ENCODE measurements at places on chromosomes 7 and 10.

GRCh38 chr10:17801507-17801906, 7.6 kb upstream of the MRC1 start:
- DNase-seq: no peak

DNA sequence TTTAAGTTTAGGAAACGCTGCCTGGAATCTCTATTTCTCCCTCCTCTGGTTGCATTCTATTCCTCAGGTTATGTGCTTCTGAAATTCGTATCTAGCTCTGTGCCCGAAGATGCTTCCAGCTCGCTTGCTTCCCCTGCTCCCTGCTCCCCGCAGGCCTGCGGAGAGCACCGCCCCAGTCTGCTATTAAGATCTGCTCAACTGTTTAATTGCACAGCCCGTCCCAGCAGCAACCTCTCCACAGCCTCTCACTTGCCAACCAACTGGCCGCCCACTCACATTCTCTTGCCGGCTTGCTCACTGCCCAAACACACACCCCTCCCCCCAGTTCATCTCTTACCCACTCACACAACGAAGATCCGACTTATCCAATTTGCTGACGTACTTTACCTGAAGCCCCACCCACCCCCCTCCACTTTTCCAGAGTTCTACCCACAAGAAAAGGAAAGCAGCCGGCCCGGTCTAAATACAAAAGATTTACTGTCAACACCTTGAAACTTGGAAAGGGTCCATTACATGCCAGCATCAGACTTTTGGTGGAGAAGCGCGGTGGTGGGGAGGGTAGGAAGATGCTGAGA, 167.3 kb upstream of the KLF14 start:
- DNase-seq: no peak

DNA sequence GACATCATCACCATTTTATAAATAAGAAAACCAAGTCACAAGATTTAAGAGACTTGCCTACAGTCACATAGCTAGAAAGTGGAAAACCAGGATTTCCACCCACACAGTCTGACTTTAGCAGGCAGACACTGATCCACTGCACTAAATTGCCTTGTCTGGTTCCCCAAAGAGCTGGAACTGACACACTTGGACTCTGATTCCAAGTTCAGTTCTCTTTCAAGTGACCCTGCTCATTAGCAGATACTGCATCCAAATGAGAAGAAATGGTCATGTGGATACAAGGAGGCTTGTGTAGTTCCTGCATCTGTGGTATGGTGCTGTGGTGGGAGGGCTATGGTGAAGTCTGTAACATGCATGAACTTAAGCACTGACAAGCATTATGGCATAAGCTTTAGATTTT, 180.1 kb upstream of the MKLN1 start:
- DNase-seq: no peak

GRCh38 chr7:133051066-133051465, 30.8 kb downstream of the CHCHD3 start:
- no peak for DNase-seq

- no peak for DNase-seq
These were observed 4.9 kb downstream of the DKK1 start for GRCh38 chr10:52318822-52319464.

GRCh38 chr10:24456322-24456721, 247.4 kb downstream of the KIAA1217 start:
- DNase-seq: no peak

GRCh38 chr7:155796381-155797261, 15.6 kb downstream of the SHH start:
- peak; percentile 59 for DNase-seq

GRCh38 chr10:12380999-12381398, 31.7 kb downstream of the CAMK1D start:
- DNase-seq: no peak

DNA sequence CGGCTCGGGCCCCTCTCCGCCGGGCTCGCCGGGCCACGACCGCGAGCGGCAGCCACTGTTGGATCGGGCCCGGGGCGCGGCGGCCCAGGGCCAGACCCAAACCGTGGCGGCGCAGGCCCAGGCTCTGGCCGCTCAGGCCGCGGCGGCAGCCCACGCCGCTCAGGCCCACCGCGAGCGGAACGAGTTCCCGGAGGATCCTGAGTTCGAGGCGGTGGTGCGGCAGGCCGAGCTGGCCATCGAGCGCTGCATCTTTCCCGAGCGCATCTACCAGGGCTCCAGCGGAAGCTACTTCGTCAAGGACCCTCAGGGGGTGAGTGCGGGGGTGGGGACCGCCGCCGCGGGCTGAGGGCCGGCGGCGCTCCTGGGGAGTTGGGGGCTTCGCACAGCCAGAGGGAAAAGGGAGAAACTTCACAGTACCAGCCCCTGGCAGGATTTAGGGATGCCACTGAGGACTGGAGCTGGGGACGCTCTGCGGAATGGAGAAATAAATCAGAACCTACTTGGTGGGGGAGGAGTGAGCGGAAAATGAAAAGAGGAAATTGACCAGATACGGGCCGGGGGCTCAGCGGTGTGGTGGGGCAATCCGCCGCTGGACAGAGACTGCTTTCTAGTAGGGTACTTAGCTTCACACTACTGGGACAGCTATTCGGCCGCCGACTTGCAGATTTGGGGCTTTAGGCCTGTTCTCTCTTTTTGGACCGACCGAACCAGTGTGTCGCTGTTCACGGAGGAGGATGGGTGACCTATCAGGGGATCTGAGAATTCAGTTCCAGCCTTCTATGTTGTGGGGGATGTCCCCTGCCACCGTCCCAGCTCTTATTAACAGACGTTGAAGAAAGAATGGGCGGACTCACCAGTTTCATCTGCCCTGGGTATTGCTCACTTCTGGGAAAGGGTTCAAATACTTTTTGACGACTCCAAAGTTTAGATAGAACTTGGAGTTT, 669 bp downstream of the PI4K2A start:
- peak; percentile 36 for DNase-seq

Measured in DND-41 (cell line).